NCI-H2081 (cell line): ENCODE measurements at places on chromosomes 16 and 17.

DNA sequence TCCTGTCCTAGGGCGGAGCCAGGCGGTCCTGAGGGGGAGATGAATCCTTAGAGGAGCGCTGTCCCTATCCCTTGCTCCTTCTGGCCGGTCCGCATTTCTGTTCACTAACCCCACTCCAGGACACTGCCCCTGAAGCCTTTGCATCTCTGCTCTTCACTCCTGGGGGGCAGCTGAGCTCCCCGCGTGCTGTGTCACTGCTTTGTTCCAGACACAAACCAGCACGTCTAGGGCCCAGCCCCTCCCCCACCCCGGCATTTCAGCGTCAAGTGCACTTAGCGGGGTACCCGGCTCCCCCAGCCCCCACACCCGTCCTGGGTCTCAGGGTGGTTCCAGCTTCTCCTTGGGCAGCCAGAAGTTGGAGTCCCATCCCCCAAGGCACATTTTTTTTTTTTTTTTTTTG is 8.9 kb downstream of the CORO6 start:
- DNase-seq: no peak

- DNase-seq: no peak
These were observed 18.2 kb upstream of the MEOX1 start for GRCh38 chr17:43679911-43680310.

GRCh38 chr16:48361540-48362144 is 23.6 kb downstream of the SIAH1 start:
- DNase-seq: no peak

- DNase-seq: no peak
These were observed 727 bp upstream of the TENT4B start for GRCh38 chr16:50152351-50152806.

DNA sequence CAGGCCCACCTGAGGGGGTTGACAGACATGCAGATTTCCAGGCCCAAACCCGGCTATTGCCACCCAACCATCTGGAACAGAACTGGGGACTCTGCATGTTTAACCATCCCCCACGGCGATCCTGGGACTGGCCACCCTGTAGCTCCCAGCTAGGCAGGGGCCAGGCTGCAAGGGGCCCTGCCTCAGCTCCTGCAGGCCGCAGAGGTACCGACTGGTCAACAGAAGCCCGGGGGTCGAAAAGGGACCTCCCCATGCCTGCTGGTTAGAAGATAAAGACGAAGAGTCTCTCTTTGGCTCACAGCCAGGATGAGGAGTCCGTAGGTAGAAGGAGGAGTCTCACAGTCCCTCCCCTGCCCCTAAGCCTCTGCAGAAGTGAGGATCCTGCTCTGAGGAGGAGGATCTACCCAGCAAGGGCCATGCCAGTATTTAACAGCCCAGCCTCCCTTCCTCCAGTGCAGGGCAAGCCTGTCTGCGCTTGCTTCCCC is 223.4 kb upstream of the TNRC6C start:
- DNase-seq: peak; percentile 78

GRCh38 chr17:44223541-44224071 is 4.1 kb upstream of the UBTF start:
- DNase-seq: no peak

GRCh38 chr17:78655251-78655940 is 78.2 kb upstream of the DNAH17 start:
- DNase-seq: no peak

- no peak for DNase-seq
These were observed 12.9 kb downstream of the SPAG9 start for GRCh38 chr17:51107778-51108177.

GRCh38 chr17:79670537-79671084 is 59.8 kb upstream of the RBFOX3 start:
- no peak for DNase-seq

DNA sequence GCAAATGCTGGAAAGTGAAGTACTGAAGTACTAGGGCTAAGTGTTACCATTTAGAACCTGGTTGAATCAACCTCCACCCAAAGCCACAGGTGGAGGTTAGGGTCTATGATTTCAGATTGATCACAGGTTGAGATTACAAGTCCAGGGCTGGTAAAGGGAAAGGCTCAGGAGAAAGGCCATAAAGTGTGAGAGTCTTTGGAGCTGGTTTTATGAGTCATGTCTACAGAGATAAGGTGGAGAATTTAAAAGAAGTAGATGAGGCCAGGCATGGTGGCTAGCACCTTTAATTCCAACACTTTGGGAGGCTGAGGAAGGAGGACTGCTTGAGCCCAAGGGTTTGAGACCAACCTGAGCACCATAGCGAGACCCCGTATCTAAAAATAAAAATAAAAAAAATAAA is 221.7 kb upstream of the CDH11 start:
- DNase-seq: no peak

DNA sequence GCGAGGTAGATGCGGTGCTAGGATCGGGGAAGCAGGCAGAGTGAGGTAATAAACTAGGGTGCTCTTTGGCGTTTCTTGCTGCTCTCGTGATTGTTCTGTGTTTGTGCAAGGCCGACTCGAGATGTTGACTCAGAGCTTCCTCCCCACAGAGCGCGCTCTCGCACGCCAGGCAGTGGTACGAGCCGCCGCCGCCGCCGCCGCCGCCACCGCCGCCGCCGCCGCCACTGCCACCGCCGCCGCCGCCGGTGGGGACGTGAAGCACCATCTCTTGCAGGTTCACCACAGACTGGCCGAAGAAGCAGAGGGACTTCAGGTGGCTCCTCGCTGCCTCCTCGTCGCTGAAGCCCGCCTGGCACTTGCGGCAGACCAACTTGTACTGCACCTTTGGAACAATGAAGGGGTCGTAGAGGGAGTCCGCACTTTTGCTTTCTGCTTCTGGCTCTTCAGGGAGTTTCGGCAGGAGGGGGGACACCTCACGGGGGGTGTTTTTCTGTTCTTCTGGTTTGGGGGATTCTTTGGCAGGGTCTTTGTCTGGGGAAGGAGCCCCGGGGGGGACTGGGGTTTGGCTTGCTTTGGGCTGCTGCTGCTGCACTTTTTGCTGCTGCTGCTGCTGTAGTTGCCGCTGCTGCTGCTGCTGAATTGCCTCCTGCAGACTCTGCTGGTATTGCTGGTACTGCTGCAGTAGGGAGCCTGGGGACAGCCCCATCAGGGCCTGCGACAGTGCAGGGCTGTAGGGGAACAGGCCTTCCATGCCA is 260.2 kb downstream of the ZFHX3 start:
- no peak for DNase-seq

GRCh38 chr17:79992649-79993389 is 42.9 kb downstream of the TBC1D16 start:
- DNase-seq: no peak

GRCh38 chr17:32267690-32268205 is 2.1 kb downstream of the RHBDL3 start:
- DNase-seq: no peak

- DNase-seq: peak; percentile 56
These were observed at the start of gene HOXB13 for GRCh38 chr17:48728232-48729231. TSS of gene HOXB13 (minus strand) at chr17:48728750. CDS start at chr17:48728593, 157 bp downstream.

DNA sequence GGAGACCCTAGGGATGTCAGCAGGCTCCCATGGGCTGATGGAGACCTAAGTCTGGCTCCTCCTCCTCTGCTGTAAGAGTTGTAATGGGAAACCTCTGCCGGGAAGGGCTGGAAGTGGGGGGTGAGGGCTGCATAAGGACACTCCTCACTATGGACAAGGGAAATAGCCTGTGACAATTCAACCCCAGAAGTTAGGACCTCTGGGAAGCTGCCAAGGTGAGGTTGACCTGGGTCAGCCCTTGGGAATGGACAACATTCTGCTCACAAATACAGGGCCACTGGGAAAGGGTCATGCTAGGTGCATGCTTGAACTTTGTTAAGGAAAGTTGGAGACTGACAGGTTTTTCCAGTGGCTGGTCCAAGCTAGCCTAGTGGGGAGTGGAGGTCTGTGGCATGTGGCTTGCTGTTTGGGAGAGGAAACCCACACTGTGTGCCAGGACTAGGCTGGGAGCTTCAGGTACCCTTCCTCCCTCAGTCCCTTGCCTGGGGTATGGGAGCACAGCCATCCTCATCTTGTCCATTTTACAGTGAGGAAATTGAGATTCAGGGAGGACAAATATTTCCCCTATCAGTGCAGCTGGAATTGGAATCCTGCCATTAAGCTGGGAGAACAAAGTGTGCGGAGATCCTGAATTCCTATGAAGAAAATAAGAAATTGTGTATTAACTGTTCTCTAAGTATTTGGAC is 190.4 kb downstream of the SALL1 start:
- DNase-seq: no peak

DNA sequence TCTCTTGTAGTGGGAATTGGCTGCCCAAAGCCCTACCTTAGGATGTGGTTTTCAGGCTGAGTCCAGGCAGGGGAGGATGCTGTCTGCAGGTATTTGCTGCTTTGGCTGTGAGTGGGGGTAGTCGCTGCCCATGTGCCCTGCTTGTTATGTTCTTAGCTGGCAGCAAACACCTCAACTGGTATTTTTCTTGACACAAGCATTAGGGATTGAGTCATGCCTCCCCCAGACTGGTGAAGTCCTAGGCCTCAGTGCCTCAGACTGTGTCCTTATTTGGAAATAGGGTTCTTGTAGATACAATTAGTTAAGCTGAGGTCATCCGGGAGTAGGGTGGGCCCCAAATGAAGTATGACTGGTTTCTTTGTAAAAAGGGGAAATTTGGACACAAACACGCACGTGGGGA is 808.3 kb upstream of the EEF2KMT start:
- DNase-seq: no peak

GRCh38 chr17:20114466-20114865 is 105.3 kb downstream of the SPECC1 start:
- DNase-seq: no peak

DNA sequence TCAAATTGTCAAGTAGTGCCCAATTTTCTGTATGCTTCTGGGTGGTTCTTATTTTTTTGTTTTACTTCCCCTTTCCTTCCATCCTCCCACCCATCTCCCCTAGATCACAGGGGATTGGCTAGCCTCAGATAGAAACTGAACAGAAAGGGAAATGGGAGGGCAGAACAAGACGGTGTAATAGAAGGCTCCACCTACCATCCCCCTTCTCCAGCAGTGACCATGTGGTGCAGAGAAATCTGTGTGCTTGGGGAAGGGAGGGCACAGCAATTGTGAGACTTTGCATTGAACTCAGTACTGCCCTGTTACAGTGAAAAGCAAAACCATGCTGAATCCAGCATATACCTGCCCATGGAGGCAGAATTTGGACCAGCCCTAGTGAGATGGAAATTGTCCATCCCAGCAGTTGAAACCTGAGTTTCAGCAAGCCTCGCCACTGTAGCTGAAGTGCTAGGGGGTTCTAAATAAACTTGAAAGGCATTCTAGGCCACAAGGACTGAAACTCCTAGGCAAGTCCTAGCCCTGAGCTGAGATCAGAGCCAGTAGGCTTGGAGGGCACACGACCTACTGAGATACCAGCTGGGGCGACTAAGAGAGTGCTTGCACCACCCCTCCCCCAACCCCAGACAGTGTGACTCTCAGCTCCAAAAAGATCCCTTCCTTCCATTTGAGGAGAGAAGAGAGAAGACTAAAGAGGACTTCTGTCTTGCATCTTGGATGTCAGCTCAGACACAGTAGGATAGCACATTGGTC is 5.2 kb downstream of the SLFN11 start:
- no peak for DNase-seq

DNA sequence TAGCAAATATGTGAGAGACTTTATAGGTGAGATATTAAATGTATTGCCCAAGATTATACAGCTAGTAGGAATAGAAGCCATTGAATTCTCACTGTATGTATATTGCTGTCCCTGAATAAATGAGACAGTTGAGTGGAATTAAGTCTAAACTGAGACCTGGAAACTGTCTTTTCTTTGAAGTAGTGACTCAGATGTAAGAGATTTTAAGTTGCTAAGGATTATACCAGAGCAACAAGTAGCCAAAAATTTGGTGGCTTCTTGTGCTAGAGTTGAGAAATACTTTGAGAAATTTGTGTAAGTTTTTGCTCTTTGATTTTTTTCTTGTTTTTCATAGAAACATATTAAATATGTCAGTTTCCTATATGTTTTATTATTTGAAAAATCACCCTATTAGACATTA is 58.7 kb downstream of the TANC2 start:
- DNase-seq: no peak

- DNase-seq: no peak
These were observed 967 bp upstream of the CDH15 start for GRCh38 chr16:89170346-89171215.

DNA sequence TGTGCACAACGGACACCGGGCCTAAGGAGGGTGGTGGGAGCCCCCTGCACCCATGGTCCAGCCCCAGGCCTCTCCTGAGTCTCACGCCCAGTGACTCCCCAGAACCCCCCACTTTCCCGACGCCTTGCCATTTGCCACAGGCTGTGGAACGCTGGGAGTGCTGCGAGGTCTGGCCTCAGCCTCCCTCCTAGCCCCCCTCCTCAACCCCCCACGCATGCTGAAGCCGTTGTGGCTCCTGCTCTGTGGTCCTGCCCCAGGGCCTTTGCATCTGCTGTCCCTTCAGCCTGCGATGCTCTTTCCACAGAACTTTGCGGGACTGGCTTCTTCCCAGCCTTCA is 226.0 kb upstream of the GSE1 start:
- no peak for DNase-seq

DNA sequence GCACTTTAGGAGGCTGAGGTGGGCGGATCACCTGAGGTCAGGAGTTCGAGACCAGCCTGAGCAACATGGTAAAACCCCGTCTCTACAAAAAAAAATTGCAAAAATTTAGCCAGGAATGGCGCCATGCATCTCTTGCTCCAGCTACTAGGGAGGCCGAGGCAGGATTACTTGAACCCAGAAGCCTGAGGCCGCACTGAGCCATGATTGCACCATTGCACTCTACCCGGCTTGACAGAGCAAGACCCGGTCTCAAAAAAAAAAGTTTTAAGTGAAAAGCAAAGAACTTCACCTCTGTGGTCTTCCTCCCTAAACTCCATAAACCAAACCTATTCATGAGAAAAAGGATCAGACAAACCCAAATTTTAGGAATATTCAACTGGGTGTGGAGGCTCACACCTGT is 7.0 kb downstream of the CD2BP2 start:
- DNase-seq: no peak

GRCh38 chr16:84950906-84951305 is 60.4 kb downstream of the ZDHHC7 start:
- DNase-seq: no peak

DNA sequence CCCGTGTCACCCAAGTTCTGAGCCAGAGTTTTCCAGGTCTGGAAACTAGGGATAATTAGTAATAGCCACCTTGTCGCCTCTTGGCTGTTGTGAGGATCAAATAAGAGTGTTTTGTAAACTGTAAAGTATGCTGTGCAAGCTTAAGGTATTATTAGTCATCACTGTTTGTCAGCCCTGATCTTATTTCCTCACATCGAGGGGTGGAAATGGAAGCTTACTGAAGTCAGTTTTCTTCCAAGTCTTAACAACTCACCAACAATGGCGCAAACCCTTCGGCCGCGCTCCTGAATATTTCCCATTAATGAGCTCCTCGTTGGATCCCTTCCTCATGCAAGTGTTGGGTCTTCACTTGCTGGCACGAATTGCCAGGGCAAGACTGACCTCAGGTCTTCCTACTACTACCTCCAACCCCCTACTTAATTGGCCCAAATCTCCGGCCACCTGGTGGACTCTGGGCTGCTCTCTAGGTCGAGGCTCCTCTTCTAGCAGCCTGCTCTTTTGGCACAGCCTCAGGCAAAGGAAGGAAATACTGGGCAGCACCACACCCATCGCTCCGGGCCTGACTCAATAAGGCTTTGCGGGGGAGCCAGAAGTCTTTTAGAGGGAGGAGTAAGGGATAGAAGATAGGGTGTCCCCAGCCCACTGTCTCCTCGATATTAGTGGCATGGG is 885 bp upstream of the SLC35B1 start:
- no peak for DNase-seq
